ENCODE measurements at places on chromosomes 4 and X. TPM values are rescaled to one million over a fixed set of nuclear protein-coding genes. Genes with fewer than 3 reads are reported as not detected.

PCSK1N gene
- 566 TPM for polyA plus RNA-seq

GUCY2F gene
- polyA plus RNA-seq, result 0.21 TPM

F9 gene
- not detected for polyA plus RNA-seq

GYPE gene
- polyA plus RNA-seq, result 2.9 TPM

MGAT4D gene
- polyA plus RNA-seq, result 0.12 TPM
